Activated CD4-positive, alpha-beta T cell treated with anti-CD3 and anti-CD28 coated beads for 48 hours (primary cell): ENCODE measurements at places on chromosomes 2 and 18.

DNA sequence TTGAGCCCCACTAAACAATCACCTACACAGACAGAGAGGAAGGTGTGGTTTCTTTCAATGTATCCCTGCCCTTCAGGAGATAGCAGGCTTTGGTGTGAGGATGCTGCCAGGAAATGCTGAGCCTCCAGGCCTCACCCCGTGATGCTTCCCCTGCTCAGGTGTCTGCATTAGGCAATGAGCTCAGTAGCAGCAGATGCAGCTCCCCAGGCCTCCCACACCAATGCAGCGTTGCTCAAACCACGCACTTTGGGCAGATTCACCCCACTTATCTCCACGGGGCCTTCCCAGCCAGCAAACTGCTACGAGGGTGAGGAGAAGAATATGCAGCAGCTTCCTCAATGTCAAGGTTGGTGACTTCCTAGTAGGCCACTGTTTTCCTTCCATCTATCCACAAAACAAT lies 229.3 kb upstream of the PXDN start:
- no peak for DNase-seq

DNA sequence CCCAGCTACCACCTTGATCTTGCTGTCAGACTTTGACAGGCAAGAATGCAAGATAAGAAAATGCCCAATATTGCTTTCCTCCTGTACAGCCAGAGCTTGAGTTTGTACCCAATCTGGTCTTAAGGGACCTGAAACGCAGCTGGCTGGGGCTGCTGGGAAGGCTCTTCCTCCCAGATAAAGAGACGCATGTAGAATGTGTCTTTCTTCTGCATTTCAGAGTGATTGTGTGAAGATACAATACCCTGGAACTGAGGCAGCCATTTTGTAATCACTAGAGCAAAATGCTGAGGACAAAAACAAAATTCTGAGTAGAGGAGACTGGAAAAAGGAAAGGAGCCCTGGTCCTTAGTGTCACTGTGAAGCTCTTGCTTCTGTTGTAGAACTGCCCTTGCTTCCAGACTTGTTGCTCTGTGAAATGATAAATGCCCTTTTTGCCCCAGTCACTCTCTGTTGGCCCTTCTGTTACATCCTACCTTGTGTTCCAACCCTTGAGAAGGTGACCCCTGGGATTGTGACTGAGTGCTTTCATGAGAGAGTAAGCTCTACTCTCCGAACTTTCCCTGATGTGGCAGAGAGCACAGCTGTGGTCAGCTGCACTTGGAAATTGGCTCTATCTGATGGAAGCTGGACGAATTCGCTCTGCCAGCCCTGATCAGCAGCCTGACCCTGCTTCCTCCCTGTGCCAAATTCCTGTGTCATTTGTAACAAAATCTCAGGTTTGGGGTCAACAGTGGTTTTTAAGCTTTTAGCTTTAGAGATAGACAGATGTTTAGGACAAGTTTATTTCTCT lies 137.4 kb upstream of the RBMS1 start:
- no peak for DNase-seq

GRCh38 chr2:33453905-33454479 lies 22.5 kb upstream of the RASGRP3 start:
- no peak for DNase-seq

- no peak for DNase-seq
These were observed 54.8 kb upstream of the CCDC178 start for GRCh38 chr18:33495278-33495677.

DNA sequence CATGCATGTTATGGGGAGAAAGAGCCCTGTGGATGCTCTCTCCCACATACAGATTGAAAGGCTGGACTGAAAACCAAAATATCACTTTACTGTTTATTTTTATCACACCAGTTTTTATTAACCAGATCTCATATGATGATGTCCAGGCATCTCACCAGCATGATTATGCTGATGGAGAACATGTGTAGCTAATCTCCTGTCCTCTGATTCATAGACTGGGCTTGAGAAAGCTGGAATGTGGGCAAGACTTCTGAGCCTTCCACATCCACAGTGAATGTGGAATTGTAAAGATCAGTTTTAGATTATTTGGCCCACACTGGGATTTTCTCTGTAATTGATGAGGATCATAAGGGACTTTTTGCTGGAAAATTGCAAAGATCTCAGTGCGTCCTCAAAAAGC lies 137.9 kb downstream of the ICOS start:
- no peak for DNase-seq
